ENCODE measurements at places on chromosomes 5 and 9.

DNA sequence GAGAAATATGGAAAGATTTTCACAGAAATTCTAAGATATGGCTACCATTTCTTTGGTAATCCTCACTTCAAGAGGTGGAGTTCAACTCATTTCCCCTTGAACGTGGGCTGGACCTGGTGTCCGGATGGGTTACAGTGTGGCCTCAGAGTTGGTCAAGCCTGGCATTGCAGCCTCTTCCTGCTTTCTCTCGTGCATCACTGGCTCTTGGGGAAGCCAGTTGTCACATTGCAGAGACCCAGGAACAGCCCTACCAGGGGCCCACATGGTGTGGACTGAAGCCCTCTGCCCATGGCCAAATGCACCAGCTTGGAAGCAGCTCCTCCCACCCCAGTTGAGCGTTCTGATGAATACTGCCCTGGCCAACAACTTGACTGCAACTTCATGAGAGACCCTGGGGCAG is 47.7 kb upstream of the FCN1 start:
- DNase-seq, result no peak

GRCh38 chr5:140236891-140237598 is 62.1 kb downstream of the CYSTM1 start:
- DNase-seq, result no peak

GRCh38 chr9:131887680-131888079 is 147.8 kb upstream of the RAPGEF1 start:
- DNase-seq, result no peak

DNA sequence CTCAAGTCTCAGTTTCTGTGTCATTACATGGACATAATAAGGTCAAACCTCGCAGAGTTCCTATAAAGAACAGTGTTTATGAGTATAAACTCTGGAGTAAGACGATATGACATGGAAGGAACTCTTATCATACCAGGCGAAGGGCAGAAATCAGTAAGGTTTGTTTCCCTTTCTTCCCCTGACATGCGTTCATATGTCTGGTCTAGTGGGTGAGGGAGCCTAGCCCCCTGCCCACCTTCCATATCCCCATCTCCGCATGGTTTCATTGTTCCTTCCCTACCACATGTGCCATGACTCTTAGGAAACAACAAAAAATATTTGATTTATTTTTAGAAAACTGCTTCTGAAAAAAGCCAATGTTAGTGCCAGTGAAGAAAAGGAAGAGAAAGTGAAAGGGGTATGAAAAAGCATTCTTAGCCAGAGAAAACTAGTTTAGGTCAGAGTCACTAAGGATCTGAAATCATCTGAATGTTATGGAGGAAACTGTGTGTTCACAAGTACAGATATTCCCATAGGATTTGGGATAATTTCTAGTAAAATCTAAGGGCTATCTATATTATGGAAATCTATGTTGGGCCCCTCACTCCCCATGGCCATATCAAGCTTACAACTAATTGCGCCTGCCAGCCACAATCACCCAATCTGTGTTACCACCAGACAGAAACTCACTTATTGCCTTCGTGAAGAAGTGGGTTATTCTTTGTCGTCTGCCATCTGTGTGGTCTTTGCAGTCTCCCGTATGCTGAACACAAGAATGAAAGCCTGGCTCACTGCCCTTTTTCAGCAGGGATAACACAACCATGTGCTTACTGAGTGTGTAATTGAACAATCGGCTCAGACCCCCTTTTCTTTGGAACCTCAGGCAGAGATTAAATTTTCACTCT is 19.9 kb upstream of the HMHB1 start:
- DNase-seq, result no peak

GRCh38 chr5:16149621-16150020 is 30.0 kb downstream of the MARCHF11 start:
- DNase-seq, result no peak

GRCh38 chr5:128632264-128632663 is 94.2 kb upstream of the FBN2 start:
- no peak for DNase-seq

GRCh38 chr9:35750256-35750531 is 1.1 kb downstream of the RGP1 start:
- DNase-seq, result no peak

- no peak for DNase-seq
These were observed 82.4 kb downstream of the CNTLN start for GRCh38 chr9:17217272-17217671.

Data from mesenchymal stem cell (in vitro differentiated cells and primary cell).